NCI-H146 (cell line): ENCODE measurements at places on chromosomes 2 and 18.

DNA sequence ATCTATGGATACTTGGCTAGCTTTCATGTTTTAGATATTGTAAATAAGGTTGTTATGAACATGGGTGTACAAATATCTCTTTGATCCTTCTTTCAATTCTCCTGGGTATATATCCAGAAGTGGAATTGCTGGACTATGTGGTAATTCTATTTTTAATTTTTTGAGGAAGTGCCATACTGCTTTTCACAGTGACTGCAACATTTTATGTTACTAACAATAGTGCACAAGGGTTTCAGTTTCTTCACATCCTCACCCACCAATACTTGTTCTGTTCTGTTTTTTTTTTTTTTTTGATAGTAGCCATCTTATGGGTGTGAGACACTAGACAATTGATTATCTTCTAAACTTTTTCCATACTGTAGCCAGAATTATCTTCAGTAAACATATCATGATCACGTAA, 17.3 kb upstream of the NEUROD1 start:
- no peak for DNase-seq

GRCh38 chr2:161118722-161119121, 41.5 kb upstream of the TANK start:
- no peak for DNase-seq

GRCh38 chr18:12014086-12014485, 32.8 kb downstream of the IMPA2 start:
- DNase-seq, result no peak

- DNase-seq, result no peak
These were observed 30.8 kb downstream of the GRHL1 start for GRCh38 chr2:9982248-9982647.

GRCh38 chr2:37191253-37191652, 2.8 kb upstream of the SULT6B1 start:
- no peak for DNase-seq

- no peak for DNase-seq
These were observed 340.5 kb upstream of the KYNU start for GRCh38 chr2:142536966-142537365.

- DNase-seq, result no peak
These were observed 186.6 kb upstream of the PIK3C3 start for GRCh38 chr18:41768467-41768866.

- DNase-seq, result no peak
These were observed 133.7 kb downstream of the ALPK2 start for GRCh38 chr18:58495207-58495606.

- DNase-seq, result peak; percentile 57
These were observed 319.9 kb upstream of the HS6ST1 start for GRCh38 chr2:128638341-128639119.

GRCh38 chr2:69620870-69621269, 22.7 kb downstream of the AAK1 start:
- no peak for DNase-seq

DNA sequence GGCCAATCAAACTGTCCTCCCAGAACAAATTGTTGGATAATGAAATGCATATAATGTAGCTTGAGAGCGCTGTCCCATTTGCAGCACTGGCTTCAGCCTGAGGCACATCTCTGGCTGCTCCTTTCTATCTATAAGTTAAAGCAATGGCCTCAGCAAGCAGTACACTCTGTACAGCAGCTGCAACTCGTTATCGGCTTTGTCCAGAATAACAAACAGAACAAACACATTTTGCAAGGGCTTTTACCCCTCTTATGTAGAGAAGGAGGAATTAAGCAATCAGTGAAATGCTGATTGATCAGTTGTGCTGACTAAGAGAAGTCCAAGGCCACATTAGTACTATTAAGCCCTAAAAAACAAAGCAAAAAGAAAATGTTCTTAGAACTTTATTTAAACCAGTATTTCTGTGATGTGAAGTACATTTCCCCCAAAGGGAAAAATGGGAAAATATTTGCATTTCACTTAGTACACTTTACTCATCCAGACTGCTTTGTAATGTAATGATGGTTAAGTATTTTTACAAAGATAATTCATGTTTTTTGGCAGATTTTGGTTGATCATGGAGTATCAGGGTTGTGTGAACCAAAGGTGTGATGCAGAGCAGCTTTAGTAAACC, 15.0 kb upstream of the CPS1 start:
- DNase-seq, result peak; percentile 58

DNA sequence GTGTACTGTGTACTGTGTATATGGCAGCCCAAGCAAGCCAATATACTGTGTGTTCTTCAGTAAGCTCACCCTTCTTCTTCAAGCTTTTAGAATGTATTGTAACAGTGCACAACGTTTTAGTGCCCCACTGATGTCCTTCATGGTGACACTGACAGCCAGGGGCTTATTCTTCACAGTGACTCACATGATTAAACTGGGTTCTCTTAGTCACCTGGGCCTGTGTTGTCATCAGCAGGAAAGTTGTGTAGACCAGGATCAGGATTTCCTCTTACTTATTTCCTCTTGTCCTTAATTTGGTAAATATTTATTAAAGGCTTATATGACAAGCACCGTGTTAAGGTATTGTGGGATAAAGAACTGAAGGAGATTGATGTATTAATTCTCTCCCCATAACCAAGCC, 67.9 kb upstream of the THOC1 start:
- DNase-seq, result no peak
